ENCODE measurements at places on chromosomes 2 and 18.

DNA sequence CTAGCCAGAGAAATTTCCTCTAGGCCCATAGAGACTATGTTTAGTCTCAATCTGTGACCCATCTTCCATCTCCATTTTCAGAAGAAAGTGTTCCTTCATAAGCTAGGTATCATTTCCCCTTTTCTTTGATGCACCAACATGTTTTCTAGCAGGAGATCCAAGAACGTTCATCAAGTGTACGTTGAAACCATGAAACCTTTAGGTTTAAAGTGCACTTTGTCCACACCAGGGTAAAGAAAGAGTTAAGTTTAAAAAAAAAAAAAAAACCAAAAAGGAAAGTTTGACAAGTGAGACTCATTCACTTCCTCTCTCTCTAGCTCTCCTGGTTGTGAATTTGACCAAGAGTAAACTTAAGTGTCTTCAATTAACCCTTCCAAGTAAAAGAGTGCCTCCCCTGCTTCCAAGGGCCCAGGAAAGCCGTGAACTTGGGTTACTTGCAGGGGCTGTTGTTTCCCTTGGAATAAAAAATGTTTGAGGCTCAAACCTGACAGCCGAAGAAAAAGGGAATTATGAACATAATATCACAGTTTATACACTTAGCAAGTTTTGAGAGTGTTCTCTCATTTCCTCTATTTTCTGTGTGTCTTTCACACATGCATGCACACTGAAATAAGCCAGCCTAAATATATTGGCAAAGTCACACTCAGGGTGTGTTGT lies 56.7 kb downstream of the LBH start:
- DNase-seq = no peak

- DNase-seq = no peak
Measured at GRCh38 chr2:61770746-61771145, 83.1 kb downstream of the FAM161A start.

DNA sequence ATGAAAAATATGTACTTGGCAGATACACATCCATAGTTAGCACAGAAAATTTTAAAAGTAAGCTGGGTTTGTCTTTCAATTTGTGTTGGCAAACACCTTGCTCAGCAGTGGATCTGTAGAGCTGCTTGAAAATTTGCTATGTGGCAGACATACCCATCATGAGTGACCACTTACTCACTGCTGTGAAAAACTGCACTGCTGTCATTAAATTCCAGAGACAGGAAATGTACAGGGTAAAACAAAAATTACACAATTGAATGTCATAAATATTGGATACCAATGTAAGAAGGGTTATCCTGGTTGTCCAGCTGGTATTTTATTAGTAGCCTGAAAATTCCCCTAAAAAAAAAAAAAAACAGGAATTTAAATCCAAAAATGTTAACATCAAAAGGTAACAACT lies 24.5 kb downstream of the NIF3L1 start:
- DNase-seq = no peak

GRCh38 chr18:69626171-69626570 lies 225.5 kb downstream of the DOK6 start:
- no peak for DNase-seq

- no peak for DNase-seq
Measured at GRCh38 chr2:136212426-136213378, 94.8 kb upstream of the CXCR4 start.

- no peak for DNase-seq
Measured at GRCh38 chr18:67662996-67663395, 146.5 kb upstream of the DSEL start.

- no peak for DNase-seq
Measured at GRCh38 chr2:236155406-236155805, 12.8 kb downstream of the GBX2 start.

- DNase-seq = no peak
Measured at GRCh38 chr2:54589340-54590215, 133.5 kb downstream of the SPTBN1 start.

- DNase-seq = no peak
Measured at GRCh38 chr2:20955277-20956026, 88.4 kb downstream of the APOB start.

All from activated CD4-positive, alpha-beta T cell treated with anti-CD3 and anti-CD28 coated beads, Interleukin-2, amount 50 U/mL, for 1 hour (primary cell).